ENCODE measurements at places on chromosomes 2 and 18. TPM values are rescaled to one million over a fixed set of nuclear protein-coding genes. Genes with fewer than 3 reads are reported as not detected.

The FKBP7 gene
- total RNA-seq = 2.8 TPM

The MAP3K19 gene
- total RNA-seq = not detected

DNA sequence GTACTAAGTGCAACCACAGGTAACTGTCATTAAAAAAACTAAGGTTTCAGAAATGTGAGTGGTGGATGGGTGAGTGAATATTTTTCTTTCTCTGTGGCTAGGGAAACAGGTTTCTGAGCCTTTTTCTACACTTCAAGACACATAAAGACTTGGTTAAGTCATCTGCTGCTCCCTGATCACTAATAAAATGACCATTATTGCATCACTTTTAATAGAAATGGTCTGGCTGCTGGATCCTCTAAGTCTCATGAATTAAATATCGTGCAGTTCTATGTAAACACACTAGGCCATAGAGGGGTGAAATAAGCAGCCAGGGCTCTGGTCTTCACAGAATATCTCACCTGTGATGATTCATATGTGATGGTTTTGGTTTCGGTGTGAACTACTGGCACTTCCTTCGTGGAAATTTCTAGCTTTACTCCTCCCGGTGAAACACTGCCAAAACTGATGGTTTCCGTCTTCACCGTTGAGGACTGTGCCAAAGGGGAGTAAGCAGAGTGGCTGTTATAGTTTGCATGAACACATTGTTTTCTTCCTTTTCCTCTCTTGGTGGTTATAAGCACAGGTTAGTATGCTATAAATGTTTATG is 100.4 kb upstream of the ZBTB14 start:
- no peak for DNase-seq
- H3K36me3 ChIP-seq = no peaks in the 10 kb centered on the region
- H3K4me1 ChIP-seq = peaks cover 9% of the 10 kb centered on the region
- peaks cover 10% of the 10 kb centered on the region for H3K27me3 ChIP-seq

GRCh38 chr18:44871771-44872170 is 191.1 kb downstream of the SETBP1 start:
- DNase-seq = no peak
- H3K27me3 ChIP-seq = peaks cover 9% of the 10 kb centered on the region
- H3K4me1 ChIP-seq = peaks cover 4% of the 10 kb centered on the region
- H3K4me3 ChIP-seq = no peak overlapping the region

- H3K36me3 ChIP-seq = no peaks in the 10 kb centered on the region
- DNase-seq = no peak
- H3K27ac ChIP-seq = no peak overlapping the region
These were observed 52.3 kb upstream of the THOC1 start for GRCh38 chr18:320155-320554.

- DNase-seq = peak; percentile 11
- peaks cover 39% of the 10 kb centered on the region for H3K4me1 ChIP-seq
- H3K27ac ChIP-seq = no peak overlapping the region
- H3K27me3 ChIP-seq = no peaks in the 10 kb centered on the region
- no peak overlapping the region for H3K4me3 ChIP-seq
These were observed 78.5 kb downstream of the PTPN4 start for GRCh38 chr2:119838179-119838578.

DNA sequence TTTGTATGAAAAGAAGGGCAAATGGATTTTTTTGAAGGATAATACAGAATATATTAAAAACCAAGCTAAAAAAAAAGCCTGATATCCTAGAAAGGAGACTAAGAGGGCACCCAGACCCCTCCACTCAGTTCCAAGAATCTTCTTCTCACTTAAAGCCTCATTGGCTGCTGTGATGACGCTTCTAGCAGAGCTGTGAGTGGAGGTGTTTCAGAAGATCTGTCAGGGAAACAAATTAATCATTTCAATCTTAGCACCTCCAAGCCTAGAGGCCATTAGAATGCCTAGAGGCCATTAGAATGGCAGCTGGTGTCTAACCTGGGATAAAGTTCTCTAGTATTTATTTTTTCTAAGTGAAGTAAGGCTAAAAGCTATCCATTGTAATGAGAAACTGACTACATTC is 164.2 kb upstream of the TMEM200C start:
- no peak overlapping the region for H3K4me3 ChIP-seq
- H3K36me3 ChIP-seq = no peaks in the 10 kb centered on the region
- H3K27me3 ChIP-seq = no peaks in the 10 kb centered on the region
- no peak overlapping the region for H3K27ac ChIP-seq

DNA sequence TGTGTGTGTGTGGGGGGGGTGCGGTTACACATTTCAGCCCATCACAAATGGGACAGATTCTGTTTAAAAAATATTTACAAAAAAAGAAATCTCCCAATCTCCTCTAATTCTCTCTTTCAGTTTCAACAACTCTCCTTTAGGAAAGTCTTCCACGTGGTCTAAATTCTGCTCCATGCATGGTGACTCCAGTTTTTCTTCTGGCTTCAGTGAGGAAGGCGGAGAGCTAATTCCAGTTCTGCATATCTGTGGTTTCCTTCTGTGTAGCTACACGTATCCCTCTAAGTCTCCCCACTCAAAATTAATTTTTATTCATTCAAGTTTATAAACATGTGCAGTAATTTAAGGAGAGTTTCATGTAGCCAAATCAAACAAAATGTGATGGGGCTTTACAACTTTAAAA is 111.6 kb downstream of the SLC4A3 start:
- no peak for DNase-seq
- no peaks in the 10 kb centered on the region for H3K4me1 ChIP-seq
- no peaks in the 10 kb centered on the region for H3K36me3 ChIP-seq
- H3K4me3 ChIP-seq = no peak overlapping the region
- H3K27me3 ChIP-seq = peaks cover 6% of the 10 kb centered on the region
- no peak overlapping the region for H3K27ac ChIP-seq

The CD207 gene
- not detected for total RNA-seq

The PAX3 gene
- not detected for total RNA-seq

Measured in activated CD4-positive, alpha-beta memory T cell treated with anti-CD3 and anti-CD28 coated beads for 36 hours (primary cell).